NCI-H187 (cell line): ENCODE measurements at places on chromosomes 1 and 21.

GRCh38 chr1:3899754-3900149 lies 320 bp downstream of the C1orf174 start:
- DNase-seq = no peak

GRCh38 chr1:69451196-69451595 lies 116.5 kb upstream of the LRRC7 start:
- no peak for DNase-seq

- no peak for DNase-seq
These were observed 1.1 kb downstream of the WNT3A start for GRCh38 chr1:228007801-228008341.

- DNase-seq = no peak
These were observed 452.9 kb upstream of the BEND5 start for GRCh38 chr1:49229555-49229954.

DNA sequence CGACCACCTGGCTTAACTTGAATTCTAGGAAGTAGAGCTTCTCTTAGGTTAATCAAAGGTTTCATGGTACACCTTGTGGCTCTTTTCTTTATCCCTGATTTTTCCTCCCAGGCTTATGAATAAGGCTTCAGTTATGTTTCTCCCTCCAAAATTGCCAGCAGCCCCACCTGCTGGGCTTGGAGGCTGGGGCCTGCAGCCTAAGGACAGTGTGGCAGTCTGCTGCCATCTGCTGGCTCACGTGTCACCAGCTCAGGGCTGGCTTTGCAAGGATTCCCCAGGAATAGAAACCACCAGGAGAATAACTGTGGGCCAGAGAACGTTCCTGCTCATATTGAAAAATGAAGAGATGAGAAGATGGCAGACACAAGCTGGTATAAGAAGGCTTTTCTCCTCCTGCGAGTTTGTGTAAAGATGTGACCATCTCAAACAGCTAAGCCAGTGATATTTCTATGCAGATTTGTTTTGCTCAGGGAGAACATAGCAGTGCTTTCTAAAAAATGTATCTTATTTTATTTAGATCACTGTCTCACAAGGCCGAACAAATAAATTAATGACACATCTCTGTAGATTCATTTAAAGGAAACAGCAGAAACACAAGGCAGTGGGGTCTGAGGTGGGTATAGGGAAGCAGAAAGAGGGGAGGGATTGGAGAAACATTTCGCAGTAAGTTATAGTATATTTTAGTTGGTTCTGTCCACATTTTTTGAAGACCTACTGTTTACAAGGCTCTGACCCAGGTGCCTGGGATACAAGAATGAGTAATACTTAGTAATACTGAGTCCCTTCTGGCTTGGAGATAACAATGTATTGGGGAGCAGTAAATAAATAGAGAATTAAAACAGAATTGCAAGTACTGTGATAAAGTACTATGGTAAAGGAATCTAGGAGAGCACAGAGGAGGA lies 291.1 kb upstream of the SGIP1 start:
- DNase-seq = peak; percentile 92

DNA sequence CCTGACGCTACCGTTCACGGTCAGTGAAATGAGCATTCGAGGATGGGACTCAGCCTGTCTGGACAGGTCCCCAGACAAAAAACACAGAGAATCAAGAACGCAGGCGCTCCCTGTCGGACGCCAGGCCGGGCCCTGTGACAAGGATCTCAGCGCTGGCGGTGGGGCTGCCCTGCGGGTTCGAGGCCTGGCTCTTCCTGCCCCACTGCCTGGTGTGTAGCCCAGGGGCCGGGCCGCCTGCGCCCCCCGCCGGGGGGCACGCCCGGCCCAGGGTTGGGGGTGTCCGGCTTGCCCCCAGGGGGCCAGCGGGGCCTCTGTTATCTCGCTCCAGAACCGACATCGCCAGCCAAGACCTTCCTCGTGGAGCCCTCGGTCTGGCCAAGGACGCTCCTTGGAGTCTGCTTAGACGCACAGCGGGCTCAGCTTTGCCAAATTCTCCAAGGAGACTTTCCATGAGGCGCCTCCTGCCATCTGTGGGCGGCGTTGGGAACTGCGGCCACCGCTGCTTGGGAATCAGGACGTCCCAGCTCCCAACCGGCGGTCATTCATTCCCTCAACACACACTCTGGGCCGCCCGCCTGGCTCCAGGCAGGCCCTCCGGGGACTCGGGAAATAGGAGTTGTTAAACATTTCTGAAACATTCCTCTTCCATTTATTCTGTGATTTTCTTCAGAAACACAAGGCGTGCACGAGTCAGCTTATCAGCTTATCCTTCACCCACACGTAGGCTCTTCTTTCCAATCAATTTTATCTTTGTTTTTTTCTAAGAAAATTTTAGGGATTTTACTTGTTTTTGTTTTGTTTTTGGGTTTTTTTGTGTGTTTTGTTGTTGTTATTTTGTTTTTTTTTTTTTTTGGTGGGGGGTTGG lies 11.3 kb upstream of the RIPK4 start:
- DNase-seq = peak; percentile 58
